ENCODE measurements at places on chromosomes 12 and 14. TPM values are rescaled to one million over a fixed set of nuclear protein-coding genes. Genes with fewer than 3 reads are reported as not detected.

The HOXC9 gene
- 9.8 TPM for total RNA-seq

The ITPK1 gene
- 18.1 TPM for total RNA-seq

The MYH6 gene
- total RNA-seq = not detected

The OAS2 gene
- 8.4 TPM for total RNA-seq

The ABCC9 gene
- total RNA-seq = 0.32 TPM

The KLRC4 gene
- total RNA-seq = not detected

The RIPK3 gene
- total RNA-seq = 180 TPM

The RNF212B gene
- not detected for total RNA-seq

The NFATC4 gene
- total RNA-seq = 302 TPM

The LIN7A gene
- total RNA-seq = 0.13 TPM

The CLEC2B gene
- 0.78 TPM for total RNA-seq

The KCNA5 gene
- not detected for total RNA-seq

The MEG3 gene
- 501 TPM for total RNA-seq

The RFLNA gene
- total RNA-seq = 5.2 TPM

The RNF41 gene
- 74.9 TPM for total RNA-seq

The ACVR1B gene
- 8.2 TPM for total RNA-seq

The TPH2 gene
- not detected for total RNA-seq

The MMP17 gene
- 1.3 TPM for total RNA-seq

The APOLD1 gene
- total RNA-seq = 7.1 TPM

The EAPP gene
- total RNA-seq = 72.0 TPM

The TCL1B gene
- total RNA-seq = not detected

The ALG10B gene
- total RNA-seq = 6.0 TPM

The FOXN4 gene
- total RNA-seq = not detected

The PIK3C2G gene
- not detected for total RNA-seq

The JPH4 gene
- total RNA-seq = not detected

The HEATR5A gene
- total RNA-seq = 103 TPM

The KCNC2 gene
- not detected for total RNA-seq

The OR4K15 gene
- total RNA-seq = not detected

The KRT73 gene
- total RNA-seq = not detected

Data from articular chondrocyte of knee joint (primary cell).